Activated CD4-positive, alpha-beta T cell treated with anti-CD3 and anti-CD28 coated beads, Interleukin-2, amount 10 ng/mL, durations not matched to agents 7 days and 5 days (primary cell): ENCODE measurements at places on chromosomes 3 and 15.

- no peak for DNase-seq
These were observed 90.6 kb downstream of the CRYGS start for GRCh38 chr3:186453531-186453930.

GRCh38 chr3:157064402-157064801 is 95.5 kb downstream of the CCNL1 start:
- DNase-seq, result no peak

GRCh38 chr3:195838714-195839113 is 27.0 kb upstream of the MUC4 start:
- no peak for DNase-seq

GRCh38 chr3:5035113-5035512 is 55.9 kb downstream of the BHLHE40 start:
- DNase-seq, result no peak

DNA sequence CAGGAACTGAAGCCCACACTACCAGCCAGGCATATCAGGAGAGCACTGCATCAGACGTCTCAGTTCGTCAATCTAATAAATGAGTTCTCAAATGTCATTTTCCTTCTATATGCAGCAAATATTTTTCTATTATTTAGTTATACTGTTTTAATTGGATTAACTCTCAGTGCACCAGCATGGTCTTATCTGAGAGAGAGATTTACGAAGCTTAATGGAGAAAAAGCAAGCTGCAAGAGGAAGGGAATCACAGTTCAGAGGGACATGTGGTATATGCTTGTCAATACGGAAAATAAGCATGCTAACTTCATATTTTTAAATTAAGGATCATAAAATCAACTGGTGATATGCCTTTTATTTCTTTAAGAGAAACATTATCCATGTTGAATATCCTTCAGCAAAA is 213.1 kb upstream of the NECTIN3 start:
- DNase-seq, result no peak

GRCh38 chr15:45660231-45660979 is 25.6 kb downstream of the SQOR start:
- DNase-seq, result no peak

DNA sequence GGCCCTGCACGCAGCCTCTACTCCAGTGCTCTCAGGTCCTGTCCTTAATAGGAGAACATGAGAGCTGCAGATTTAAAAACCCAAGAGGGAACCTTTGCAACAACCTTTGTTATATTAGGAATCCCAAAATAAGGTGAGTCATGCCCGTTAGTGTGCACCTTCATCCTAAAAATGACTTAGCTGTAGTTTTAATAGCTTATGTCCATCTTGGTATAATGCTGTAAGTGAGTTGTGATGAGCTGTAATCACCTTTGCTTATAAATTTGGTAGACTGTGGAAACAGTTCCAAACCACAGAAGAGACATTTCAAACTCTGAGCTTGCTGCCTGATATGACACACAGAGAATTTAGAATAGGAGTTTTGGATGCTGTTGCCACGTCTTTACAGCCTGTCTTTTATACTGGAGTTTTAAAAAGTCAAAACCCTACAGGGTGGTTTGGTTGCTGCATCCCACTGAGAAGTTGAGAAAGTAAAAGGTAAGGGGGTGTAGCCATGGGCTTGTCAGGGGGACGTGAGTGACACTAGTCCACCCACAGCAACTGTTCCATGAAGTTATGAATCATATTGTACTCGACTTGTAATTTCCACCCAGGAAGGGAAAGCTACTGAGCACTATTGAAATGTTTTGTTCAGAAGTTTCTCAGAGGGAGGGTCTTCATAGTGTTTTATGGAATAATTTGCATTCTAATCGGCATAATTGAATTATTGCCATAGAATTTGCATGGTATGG is 27.4 kb upstream of the CD47 start:
- no peak for DNase-seq
